ENCODE measurements at places on chromosomes 1 and 21.

DNA sequence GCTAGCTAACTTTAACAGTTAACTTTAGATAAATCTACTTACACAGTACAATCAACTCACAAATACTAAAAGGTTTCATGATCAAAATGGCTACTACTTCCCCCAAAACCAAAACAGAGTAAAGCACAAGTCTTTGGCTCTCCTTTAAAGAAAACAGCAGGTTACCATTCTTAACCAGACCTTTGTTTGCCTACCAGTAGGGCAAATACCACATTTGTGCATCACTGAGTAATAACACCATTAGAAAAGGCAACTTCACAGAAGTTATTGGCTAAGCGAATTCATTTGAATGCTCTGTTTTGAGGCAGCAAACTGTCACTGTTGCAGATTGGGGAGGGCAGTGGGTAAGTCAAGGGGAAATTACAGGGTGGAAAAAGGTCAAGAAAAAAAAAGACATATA, 17.3 kb upstream of the SERPINC1 start:
- DNase-seq = no peak

- DNase-seq = no peak
These were observed 623 bp downstream of the RPL22 start for GRCh38 chr1:6198646-6199297.

GRCh38 chr1:181062836-181063428, 25.6 kb upstream of the IER5 start:
- DNase-seq = no peak

GRCh38 chr1:155170101-155170785, 2.9 kb downstream of the KRTCAP2 start:
- DNase-seq = no peak

- DNase-seq = no peak
These were observed 201.8 kb upstream of the TMEM51 start for GRCh38 chr1:14951766-14952165.

- no peak for DNase-seq
These were observed 52.7 kb downstream of the AGPAT3 start for GRCh38 chr21:43917515-43918384.

GRCh38 chr1:56688522-56689026, 43.5 kb downstream of the PRKAA2 start:
- DNase-seq = no peak

- DNase-seq = peak; percentile 81
These were observed 16.4 kb downstream of the ECHDC2 start for GRCh38 chr1:52904927-52905698.

Measured in H9 (cell line).